Thymus (tissue), 14 donors: ENCODE measurements at places on chromosomes 1 and 21. TPM values are rescaled to one million over a fixed set of nuclear protein-coding genes. Genes with fewer than 3 reads are reported as not detected.

SLC45A3 gene
- total RNA-seq: 0.94 TPM

NHLH1 gene
- total RNA-seq: 0.05 TPM

ERICH3 gene
- total RNA-seq: 5.2 TPM

FAM20B gene
- 11.3 TPM for total RNA-seq

ZBTB7B gene
- total RNA-seq: 12.1 TPM

YBEY gene
- total RNA-seq: 17.2 TPM

LCE2C gene
- total RNA-seq: not detected

TMEM51 gene
- 3.4 TPM for total RNA-seq

GRCh38 chr1:244053831-244054230 is 2.7 kb downstream of the ZBTB18 start:
- no peak for DNase-seq

- no peak for DNase-seq
Observed at GRCh38 chr1:32170991-32171390, 8.5 kb upstream of the TXLNA start.

- no peak for DNase-seq
Observed at GRCh38 chr1:218480137-218480536, 135.0 kb downstream of the TGFB2 start.

- DNase-seq: no peak
Observed at GRCh38 chr1:213251972-213252371, 200.9 kb downstream of the RPS6KC1 start.

- DNase-seq: no peak
Observed at GRCh38 chr1:196466654-196467053, 141.6 kb downstream of the KCNT2 start.

DNA sequence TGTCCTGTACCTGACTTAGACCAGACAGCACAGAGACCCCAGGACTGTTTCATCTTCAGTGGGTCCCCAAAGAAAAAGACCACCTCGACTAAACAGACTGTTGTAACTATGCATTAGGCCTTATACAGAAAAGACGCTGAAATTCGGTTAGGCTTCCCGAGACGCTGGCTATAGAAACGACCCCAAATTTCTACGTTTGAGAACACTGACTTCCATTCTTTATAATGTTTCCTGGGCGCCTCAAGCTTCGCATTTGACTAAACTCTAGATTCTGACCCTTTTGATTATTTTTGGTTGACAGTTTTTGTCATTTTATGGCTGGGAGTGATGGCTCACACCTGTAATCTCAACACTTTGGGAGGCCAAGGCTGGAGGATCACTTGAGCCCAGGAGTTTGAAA is 986 bp upstream of the TRAPPC10 start:
- DNase-seq: no peak

DNA sequence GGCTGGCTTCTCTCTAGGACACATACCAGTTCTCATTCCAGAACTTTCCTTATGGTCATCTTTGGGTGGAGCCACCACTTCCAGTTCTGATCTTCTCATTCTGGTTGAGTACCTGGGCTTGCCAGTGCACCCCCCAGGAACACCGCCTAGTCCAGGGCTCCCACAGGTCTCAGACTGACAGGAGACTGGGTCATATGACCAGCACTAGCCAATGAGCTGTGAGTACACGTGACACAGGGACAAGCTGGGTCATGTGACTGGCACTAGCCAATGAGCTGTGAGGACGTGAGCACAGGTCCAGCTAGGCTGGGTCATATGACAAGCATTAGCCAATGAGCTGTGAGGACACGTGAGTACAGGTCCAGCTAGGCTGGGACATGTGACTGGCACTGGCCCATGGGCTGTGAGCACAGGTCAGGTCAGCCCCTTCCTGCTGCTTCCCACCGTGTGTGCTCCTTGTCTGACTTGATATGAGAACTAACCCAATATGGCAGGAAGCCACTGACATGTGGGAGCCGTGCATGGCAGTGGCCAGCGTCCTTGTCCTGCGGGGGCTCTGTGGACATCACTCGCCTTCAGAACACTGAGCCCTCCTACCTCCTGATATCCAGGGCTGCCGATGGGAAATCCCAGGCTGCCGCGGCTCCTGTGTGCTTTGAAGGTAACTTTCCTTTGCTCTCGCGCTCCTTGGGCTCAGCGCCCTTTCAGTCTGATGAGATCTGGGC is 22.7 kb downstream of the KRTAP10-1 start:
- no peak for DNase-seq

GRCh38 chr21:38780879-38781278 is 24.9 kb upstream of the ETS2 start:
- DNase-seq: no peak

DNA sequence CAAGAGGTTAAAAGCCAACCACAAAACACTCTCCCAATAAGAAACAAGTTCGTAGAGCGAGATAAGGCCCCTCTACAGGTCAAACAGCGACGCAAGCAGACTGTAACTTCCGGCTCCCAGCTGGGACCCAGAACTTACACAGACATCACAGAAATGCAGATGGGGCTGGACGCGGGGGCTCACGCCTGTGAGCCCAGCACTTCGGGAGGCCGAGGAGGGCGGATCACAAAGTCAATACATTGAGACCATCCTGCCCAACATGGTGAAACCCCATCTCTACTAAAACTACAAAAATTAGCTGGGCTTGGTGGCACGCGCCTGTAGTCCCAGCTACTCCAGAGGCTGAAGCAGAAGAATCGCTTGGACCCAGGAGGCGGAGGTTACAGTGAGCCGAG is 11.1 kb downstream of the CCNL2 start:
- no peak for DNase-seq

DNA sequence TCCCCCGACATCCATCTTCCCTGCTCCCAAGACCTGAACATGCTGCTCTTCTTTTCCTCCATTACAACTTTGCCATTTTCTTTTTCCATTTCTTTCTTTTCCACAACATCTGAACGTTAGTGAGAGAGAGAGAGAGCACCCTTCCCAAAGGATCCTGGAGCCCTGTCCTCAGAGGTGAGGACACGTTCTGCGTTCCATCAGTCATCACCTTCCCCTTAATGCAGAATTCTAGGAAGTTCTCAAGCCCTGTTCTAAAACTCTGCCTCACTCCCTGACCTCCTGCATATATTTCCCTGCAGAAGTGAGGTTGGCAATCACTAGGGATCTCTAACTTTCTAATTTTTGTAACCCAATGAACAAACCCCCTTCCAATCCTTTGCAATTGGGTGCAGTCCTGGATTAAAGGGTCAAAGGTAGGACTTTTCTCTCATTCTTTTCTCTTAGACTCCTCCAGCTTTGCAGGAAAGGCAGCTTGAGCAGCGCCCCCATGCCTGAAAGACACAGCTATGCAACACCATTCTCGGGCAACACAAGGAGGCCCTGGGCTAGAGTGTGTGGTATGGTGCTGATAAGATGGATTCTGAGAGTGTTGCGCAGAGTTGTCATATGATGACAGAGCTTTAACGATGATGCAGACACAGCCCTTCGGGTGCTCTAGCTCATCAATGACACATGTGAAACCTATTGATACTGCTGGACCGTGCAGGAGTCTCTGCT is 59.2 kb upstream of the TNR start:
- no peak for DNase-seq

GRCh38 chr1:229121845-229122436 is 149.0 kb upstream of the RAB4A start:
- no peak for DNase-seq

DNA sequence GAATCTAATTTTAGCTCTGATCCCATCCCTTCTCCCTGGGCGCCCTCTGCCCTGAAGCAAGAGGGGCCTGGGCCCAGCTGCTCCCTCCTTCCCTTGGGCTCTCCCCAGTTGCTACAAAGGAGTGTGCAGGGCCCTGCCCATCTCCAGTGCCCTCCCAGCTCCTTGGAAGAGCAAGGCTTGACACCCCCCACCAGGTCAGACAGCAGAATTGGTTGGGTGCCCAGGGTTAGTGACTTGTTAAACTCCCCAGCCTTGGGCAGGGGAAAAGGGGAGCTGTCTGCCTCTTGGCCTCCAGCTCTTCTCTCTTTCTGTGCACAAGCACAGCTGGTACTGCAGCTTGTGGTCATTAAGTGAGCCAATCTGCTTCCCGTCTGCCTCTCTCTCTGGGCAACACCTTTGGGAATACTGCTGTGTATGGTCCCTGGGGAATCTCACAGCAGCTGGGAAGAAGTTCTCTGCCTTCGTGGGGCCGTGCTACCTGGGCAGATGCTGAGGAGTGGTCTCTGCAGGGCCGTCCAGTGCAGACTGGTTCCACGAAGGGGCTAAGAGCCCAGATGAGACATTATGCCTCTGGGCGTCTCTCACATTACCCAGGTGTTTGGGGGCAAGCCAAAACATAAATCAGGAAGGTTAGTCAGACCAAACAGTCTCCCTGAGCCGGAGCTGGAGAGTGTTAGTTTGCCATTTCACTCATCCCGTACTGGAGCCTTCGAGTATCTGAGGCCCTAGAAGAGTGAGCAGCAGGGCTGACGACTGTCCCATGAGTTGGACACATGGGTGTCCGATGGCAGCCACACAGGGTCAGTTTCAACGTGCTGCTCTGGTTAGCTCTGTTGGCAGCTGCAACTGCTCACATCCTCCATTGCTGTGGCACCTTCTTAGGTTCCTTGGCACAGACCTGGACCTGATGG is 37.3 kb downstream of the TMEM53 start:
- no peak for DNase-seq

DNA sequence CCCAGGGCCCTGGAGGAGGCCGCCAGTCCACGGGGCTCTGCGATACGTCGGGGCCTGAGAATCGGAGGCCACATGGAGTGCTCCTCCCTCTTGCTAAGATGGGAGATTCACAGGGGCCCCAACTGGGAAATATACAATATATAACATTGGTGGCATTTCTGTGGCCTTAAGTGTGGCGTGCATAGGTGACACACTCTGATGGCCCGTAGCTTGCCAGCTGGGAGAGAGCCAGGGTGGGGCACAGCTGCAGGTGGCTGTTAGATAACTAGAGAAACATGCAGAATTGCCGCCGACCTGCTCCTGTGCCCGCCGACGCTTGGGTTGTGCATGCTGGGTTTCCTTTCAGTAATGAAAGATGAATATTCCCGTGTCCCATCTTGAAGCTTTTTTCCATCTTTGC is 30.1 kb downstream of the UMODL1 start:
- no peak for DNase-seq

DNA sequence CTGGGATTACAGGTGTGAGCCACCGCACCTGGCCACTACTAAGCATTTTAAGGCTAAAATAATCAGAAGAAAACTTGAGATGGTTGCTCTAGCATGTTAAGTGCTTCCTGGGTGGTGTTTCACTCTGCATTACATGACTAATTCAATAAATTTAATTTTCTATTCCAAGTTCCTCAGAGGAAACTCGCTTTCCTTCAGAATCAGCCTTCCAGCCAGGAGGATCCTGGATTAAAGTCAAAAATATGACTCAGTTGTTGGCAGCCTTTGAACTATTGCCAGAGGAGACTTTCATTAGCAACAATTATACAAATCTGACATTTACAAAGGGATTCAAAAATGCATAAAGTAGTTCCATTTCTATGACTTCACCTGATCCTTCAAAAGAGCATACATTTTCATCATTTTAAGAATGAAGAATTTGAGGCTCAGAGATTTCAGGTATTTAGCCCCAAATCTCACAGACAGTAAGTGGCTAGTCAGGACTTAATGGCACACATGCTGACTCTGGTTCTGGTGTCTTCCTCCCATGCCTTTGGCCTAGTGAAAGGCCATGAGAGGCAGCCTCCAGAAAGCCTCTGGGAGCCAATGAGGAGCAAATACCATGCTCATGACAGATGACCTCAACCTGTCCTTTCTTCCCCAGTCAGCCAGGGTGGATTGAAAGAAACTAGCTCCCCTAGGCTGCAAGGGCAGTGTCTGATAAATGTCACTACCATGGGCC is 115.7 kb downstream of the MAP3K21 start:
- DNase-seq: no peak

- no peak for DNase-seq
Observed at GRCh38 chr1:26721669-26722355, 26.0 kb downstream of the ARID1A start.

- no peak for DNase-seq
Observed at GRCh38 chr1:114833421-114833820, 21.2 kb upstream of the SYCP1 start.

DNA sequence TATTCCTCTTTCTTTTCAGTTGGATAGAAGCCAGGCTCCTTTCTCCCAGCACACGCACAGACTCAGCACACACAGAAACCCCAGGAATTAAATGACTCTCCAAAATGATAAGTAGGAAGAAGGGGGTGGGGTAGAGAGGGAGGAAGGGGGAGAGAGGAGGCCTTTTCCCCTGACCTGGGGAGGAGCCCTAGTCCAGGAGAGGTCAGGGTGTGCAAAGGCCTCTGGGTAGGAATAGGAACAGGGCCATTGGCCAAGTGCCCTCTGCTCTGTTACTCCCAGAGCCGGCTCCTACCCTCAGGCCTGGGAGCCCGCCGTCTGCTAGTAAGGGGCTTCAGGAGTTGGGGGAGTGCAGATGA is 35.6 kb upstream of the PUM1 start:
- DNase-seq: no peak

DNA sequence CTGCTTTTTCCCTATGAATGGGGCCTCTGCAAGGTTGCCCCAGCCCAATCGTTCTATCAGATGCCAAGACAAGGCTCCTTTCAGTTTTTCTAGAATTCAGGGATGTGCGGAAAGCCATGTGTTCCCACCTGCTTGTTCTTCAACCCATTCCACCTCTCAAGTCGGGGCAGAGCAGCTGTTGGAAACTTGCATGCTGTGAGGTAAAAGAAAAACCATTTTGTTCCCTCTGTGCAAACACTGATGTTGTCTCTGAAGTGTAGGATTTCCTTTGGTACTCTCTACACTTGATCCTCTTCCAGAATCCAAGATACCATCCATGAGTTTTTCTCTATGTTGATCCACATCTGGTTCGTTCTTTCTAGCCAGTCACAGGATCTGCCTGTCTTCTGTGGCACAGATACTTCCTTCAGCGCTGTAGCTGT is 7.3 kb downstream of the IER5 start:
- DNase-seq: no peak

DNA sequence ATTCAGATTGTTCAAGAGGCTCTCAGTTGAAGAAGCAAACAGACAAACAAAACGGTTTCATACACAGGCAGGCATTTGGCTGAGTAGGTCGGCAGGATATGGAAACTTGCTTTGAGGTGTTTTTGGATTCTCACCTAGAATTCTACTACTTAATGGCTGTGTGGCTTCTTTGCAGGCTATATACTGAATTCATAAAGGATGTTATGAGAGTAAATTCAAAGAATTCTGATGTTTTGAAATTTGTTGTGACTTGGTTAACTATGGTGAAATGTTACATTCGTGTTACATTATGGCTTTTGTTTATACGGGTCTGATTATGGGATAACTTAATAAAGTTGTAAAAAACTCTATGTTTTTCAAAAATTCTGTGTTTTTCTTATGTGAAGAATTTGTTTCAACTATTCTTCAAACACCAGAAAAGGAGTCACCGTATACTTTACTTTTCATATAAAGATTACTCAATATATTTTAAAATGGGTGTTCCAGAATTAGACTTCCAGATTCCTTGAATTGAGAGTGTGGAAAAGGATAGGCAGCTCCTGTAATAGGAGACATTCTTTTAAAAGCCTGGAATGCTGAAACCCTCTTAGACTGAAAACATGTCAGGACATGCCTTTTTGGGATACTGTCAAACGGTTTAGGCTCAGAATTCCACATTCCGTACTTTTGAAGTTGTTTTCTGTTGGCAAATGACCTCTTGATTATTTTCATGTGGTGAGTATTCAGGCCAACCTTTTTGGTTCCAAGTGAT is 8.2 kb upstream of the IRF2BP2 start:
- DNase-seq: no peak

- DNase-seq: peak; percentile 64
Observed at GRCh38 chr1:61782771-61783170, 40.5 kb downstream of the PATJ start.
